A549 treated with GW870086 at 1 μM for 4 hours (cell line): ENCODE measurements at places on chromosomes 7 and 10. TPM values are rescaled to one million over a fixed set of nuclear protein-coding genes. Genes with fewer than 3 reads are reported as not detected.

The CTAGE8 gene
- not detected in 5 replicates for total RNA-seq

The EIF4H gene
- total RNA-seq, result 293 to 311 TPM (median 297 TPM) in 5 replicates

The AGAP3 gene
- 48.5 to 63.7 TPM (median 58.1 TPM) in 5 replicates for total RNA-seq

The CDK14 gene
- 0.09 to 0.23 TPM (median 0.19 TPM) in 5 replicates for total RNA-seq

The CFAP43 gene
- 0.16 to 0.36 TPM (median 0.23 TPM) in 5 replicates for total RNA-seq

The PRXL2A gene
- 41.2 to 44.9 TPM (median 43.7 TPM) in 5 replicates for total RNA-seq

The CYP2C19 gene
- 0.05 TPM in 1 of 5 replicates, not detected in the others for total RNA-seq

The CRYGN gene
- total RNA-seq, result not detected in 5 replicates

The OPN4 gene
- not detected in 5 replicates for total RNA-seq

The MMP21 gene
- not detected in 5 replicates for total RNA-seq

The ADCYAP1R1 gene
- 0.01 to 0.08 TPM (median 0.02 TPM) in 3 of 5 replicates, not detected in the others for total RNA-seq

The SLC13A1 gene
- not detected in 5 replicates for total RNA-seq

The UNC5B gene
- total RNA-seq, result 1.8 to 2.0 TPM (median 1.9 TPM) in 5 replicates

The NPC1L1 gene
- 0.03 to 0.11 TPM (median 0.06 TPM) in 5 replicates for total RNA-seq

The NXPH1 gene
- total RNA-seq, result not detected in 5 replicates

The PCBD1 gene
- total RNA-seq, result 180 to 257 TPM (median 238 TPM) in 5 replicates

The CPVL gene
- total RNA-seq, result 0.21 to 0.55 TPM (median 0.44 TPM) in 4 of 5 replicates, not detected in the other

The RRP12 gene
- total RNA-seq, result 48.0 to 66.6 TPM (median 55.2 TPM) in 5 replicates

The FBXO24 gene
- 0.15 to 0.51 TPM (median 0.34 TPM) in 5 replicates for total RNA-seq

The ZNF425 gene
- total RNA-seq, result 1.0 to 1.7 TPM (median 1.4 TPM) in 5 replicates

The DYDC2 gene
- total RNA-seq, result 0.13 to 0.17 TPM in 2 of 5 replicates, not detected in the others

The FHIP2A gene
- total RNA-seq, result 7.9 to 11.8 TPM (median 10.7 TPM) in 5 replicates

The BPGM gene
- total RNA-seq, result 15.3 to 20.3 TPM (median 17.7 TPM) in 5 replicates

The LEP gene
- total RNA-seq, result not detected in 5 replicates

The ACSL5 gene
- total RNA-seq, result 0.10 to 0.39 TPM (median 0.26 TPM) in 5 replicates

The LIPK gene
- not detected in 5 replicates for total RNA-seq

The ZNF107 gene
- total RNA-seq, result 1.7 to 3.5 TPM (median 2.4 TPM) in 5 replicates

The SEMA3C gene
- total RNA-seq, result 44.9 to 71.7 TPM (median 64.4 TPM) in 5 replicates

The MYO3A gene
- not detected in 5 replicates for total RNA-seq

The PTPRN2 gene
- total RNA-seq, result 0.48 to 1.1 TPM (median 0.84 TPM) in 5 replicates
